Stimulated activated CD8-positive, alpha-beta memory T cell treated with anti-CD3 and anti-CD28 coated beads, Interleukin-4, amount 100 ng/mL, for 48 hours (primary cell): ENCODE measurements at places on chromosomes 1 and 21.

DNA sequence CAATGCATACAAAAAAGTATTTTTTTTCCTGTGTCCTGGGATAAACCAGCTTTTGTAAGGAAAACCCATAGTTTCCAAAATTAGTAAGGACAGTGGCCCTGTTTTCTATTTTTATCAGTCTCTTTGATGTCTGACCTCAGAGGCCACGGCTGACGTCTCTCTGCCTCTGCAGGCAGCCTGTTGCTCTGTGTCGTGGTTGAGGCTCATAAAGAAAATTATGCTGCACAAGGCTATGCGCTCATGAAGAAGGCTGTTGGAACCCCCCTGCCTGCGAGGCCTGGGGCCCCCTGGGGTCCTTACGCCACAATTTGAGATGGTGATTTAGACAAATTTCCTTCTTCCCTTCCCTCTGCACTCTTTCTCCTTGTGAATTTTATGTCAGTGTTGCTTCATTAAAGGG is 48.9 kb downstream of the AGPAT3 start:
- no peak for DNase-seq

DNA sequence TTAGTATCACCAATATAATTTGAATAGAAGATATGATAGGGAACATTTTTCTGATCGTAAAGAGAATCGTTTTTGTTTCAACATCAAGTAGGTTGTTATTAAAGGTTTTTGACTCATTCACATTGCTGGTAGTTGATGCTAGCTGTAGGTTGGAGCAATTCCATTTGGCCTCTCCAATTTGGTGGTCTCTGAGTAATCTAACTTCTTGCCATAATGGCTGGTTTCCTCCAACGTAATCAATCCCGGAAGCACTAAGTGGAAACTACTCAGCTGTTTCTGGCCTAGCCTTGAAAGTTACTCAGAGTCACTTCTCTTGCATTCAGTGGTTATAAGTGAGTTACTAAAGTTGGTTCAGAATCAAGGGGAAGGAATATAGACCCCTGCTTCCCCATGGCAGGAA is 26.0 kb downstream of the RCOR3 start:
- DNase-seq: no peak

DNA sequence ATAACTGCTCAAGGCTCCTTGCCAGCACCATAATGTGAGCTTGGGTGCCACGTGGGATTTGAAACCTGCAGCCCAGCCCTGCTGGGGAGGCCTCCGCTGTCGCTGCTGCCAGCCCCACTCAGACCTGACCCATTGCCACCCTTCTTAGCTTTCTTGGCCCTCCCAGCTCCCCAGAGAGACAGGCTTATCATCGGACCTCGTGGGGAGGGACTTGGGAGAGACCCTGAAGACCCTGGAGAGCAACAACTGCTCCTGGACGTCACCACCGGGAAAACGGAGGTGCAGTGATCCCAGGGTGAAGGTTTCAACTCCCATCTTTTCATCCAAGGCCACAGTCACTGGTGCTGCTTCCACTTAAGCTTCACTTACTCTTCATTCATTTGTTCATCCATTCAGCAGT is 596.1 kb downstream of the PTPRU start:
- no peak for DNase-seq

GRCh38 chr1:186564582-186564981 is 103.7 kb upstream of the PDC start:
- no peak for DNase-seq

- DNase-seq: no peak
These were observed 5.8 kb upstream of the FUBP1 start for GRCh38 chr1:77984629-77985028.

DNA sequence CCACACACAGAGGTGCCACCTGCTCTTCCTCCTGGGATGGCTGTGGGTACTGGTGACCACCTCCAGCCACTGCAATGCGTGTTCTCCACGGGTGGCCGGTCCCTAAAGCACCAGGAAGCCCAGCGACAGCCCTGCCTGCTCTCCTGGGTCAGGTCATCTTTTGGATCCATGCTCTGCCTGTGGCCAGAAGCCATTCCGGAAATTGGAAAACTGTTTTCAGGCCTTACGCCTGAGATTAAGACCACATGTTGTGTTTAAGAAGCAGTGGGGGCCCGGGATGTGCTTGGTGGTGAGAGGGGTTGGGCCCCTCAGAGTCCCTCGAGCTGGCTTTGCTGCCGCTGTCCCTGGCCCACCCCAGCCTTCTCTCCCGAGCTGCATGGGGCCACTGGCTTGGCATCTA is 150.8 kb downstream of the PEX14 start:
- DNase-seq: no peak

- no peak for DNase-seq
These were observed 20.3 kb downstream of the PTGS2 start for GRCh38 chr1:186659890-186660341.

GRCh38 chr1:77680173-77680572 is 2.3 kb downstream of the ZZZ3 start:
- no peak for DNase-seq

- no peak for DNase-seq
These were observed 5.9 kb upstream of the SLC6A9 start for GRCh38 chr1:44037154-44037553.

DNA sequence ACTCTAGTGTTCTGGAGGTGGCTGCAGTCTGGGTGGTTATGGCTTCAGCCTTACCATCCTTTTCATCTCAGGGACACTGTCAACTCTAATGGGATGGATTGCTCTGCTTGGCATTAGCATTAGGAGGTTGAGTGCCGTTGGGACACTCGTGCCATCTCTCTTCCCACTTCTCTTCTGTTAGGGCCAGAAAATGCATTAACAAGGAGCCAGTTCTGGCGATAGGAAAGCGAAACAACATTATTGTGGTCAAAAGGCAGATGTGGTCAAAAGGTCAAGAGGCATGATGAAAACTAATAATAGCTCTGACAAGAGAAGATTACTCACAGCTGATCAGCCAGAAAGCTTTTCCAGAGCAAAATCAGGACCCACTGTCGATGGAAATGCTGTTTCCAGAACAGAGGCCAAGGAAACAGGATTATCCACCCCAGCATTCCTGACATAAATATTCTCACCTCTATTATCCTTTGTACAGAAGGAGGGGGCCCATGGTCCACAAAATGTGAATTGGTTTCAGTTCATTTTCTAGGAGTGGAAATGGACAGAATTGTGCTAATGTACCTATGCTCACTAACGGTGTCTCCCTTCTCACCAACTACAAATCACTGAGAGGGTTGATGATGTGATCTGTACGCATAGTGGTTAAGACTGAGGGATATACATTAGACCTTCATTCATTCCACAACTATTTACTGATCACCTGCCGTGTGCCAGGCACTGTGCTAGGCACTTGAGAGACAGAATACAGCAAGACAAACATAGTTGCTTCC is 72.0 kb downstream of the ST6GALNAC5 start:
- no peak for DNase-seq

- DNase-seq: no peak
These were observed 76.4 kb downstream of the HIVEP3 start for GRCh38 chr1:41842326-41842725.

GRCh38 chr1:153506831-153507413 is 28.9 kb downstream of the S100A6 start:
- DNase-seq: no peak

DNA sequence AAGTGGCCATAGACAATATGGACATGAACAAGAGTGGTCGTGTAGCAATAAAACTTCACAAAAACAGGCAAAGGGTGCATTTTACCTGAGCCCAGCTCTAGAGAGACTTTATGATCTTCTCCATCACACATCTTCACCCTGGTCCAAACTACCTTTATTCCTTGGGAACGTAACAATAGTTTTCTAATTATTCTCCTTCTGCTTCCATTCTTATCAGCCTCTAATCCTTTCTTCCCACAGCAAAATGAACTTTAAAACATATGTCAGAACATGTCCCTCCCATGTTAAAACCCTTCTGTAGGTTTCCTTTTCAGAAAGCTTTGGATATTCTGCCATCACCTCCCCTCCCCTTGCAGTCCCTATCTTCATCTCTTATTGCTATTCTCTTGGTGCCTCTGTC is 395.2 kb upstream of the PLXNA2 start:
- DNase-seq: no peak

- no peak for DNase-seq
These were observed 65.5 kb downstream of the DMRTB1 start for GRCh38 chr1:53524428-53525375.

DNA sequence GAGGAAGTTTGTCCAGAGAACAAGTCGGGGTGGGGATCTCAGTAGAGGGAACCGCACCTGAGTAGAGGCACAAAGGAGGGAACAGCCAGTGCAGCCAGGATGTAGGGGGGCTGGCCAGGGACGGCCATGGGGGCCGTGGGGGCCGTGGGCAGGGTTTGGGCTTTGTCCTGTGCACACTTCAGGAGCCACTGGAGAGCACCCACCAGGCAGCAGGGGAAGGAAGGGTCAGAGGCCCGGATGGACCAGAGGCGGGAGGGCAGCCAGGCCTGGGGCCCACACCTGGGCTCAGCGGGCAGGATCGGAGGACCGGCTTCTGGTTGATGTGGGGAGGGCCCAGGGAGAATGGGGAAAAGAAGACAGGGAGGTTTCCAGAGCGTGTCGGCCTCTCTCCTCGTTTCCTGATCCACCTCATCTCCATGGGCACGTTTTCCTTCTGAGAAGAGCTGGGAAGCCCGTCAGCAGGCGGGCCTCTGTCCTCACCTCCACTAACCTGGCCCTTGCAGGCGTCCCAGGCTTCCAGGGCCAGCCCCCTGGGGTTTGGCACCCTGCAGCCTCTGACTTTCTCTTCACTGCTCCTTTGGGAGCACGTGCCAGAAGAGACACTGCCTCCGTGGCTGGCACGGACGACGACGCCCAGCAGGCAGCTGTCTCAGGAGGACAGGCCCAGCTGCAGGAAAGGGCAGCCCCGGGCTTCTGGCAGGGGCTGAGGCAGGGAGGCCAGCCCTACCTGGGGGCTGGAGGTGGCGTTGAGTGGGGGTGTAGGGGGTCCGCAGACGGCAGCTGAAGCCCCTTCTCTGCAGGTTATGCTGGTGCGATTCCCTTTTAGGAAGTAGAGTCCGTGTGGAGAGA is 16.8 kb upstream of the PDXK start:
- DNase-seq: no peak

DNA sequence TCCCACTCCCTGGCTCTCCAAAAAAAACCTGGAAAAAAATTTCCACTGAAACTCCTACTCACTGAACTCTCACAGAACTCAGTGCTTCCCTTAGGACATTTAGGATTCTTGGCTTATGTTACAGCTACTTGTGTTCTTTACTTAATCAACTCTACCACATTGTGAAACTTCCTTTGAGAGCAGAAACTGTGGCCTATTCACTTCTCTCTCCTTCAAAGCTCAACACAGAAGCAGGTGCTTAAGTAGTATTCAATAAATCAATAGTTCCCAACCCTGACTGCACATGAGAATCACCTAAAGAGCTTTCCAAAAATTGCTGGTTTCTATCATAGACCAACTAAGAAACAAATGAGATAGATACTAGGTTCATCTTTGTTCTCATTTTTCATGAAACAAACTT is 67.9 kb upstream of the DMRTA2 start:
- DNase-seq: no peak

GRCh38 chr1:10114746-10115145 is 82.0 kb downstream of the UBE4B start:
- DNase-seq: no peak

DNA sequence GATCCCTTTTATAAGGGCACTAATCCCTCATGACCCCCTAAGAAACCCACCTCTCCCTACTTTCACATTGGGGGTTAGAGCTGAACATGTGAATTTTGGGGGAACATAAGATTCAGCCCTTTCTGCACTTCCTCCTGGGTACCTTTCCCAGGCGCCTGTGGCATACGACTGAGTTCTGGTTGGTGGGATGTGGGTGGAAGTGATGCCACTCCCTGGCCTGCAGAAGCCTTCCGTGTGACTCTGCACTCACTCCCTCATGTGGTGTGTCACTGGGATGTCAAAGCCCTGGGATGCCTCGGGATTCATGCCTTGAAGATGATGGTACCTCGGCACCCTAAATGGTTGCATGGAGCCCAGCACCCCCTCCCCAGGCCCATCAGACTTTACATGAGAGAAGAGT is 28.3 kb upstream of the VASH2 start:
- no peak for DNase-seq

DNA sequence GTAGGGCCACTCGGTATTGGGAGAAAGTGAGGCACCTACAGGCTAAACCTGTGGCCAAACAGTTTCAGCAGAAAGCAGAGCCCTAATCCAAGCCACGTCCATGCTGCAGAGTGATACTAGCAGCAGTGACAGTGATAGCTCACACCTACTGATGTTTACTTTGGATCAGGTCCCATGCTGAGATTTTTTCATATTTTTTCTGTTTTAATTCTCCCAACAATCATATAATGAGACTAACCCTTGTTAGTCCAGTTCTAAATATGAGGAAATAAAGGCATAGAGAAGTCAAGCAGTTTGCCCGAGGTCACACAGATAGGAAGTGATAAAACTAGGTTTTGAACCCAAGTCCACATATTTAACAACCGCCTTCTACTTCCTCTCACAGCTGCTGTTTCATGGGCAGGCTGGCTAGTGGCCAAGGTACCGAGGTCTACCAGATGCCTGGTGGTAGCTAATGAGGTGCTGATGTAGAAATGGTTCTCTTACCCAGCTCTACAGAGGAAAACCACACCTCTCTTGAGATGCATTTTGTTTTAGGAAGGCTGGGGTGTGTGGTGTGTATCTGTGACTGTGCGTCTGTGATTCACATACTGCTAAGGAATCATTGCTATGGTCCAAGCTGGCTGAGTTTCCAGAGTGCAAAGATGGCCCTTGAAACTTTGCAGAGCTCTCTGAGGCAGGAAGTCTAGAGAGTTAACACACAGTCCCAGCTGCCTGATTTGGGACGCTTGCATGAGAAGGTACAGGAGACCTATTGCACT is 80.3 kb upstream of the ARTN start:
- DNase-seq: peak; percentile 47

DNA sequence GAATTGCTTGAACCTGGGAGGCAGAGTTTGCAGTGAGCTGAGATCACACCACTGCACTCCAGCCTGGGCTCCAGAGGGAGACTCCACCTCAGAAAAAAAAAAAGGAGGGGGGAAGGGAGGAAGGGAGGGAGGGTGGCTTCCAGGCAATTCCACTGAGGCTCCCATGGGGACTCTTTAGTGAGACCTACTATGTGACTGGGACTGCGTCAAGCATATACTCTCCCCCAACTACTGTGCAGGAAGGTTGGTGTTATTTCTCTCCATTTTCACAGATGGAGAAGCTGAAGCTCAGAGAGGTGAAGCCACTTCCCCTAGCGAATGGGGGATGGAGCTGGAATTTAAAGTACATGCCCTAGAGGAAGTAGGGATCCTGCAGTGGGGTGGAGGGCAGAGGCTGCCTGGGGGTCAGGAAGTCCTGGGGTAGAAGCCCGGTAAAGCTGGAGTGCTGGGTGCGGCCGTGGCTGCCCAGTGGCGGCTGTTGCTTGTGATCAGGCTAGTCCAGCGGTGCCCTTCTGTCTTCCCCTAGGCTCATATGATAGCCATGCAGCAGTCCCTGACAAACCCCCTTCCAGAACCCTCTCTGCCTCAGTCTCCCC is 40.3 kb downstream of the RAP1GAP start:
- no peak for DNase-seq

- no peak for DNase-seq
These were observed 1.3 kb downstream of the EDN2 start for GRCh38 chr1:41483001-41483850.
